ENCODE measurements at places on chromosomes 2 and 18. TPM values are rescaled to one million over a fixed set of nuclear protein-coding genes. Genes with fewer than 3 reads are reported as not detected.

Gene MRPS5
- 55.2 TPM for total RNA-seq

Gene DHRS9
- total RNA-seq = 0.50 TPM

Gene CYP26B1
- total RNA-seq = 139 TPM

Gene FOXD4L1
- not detected for total RNA-seq

Gene PLGLB2
- total RNA-seq = 2.5 TPM

Gene NAT8
- total RNA-seq = 1.6 TPM

Gene ZEB2
- 49.1 TPM for total RNA-seq

Gene HOXD10
- total RNA-seq = 0.92 TPM

Gene POMC
- total RNA-seq = not detected

Gene SLC9A4
- 0.13 TPM for total RNA-seq

Gene LOXHD1
- total RNA-seq = 0.25 TPM

Gene SCN7A
- not detected for total RNA-seq

- ATAC-seq = peak; percentile 40
Observed at GRCh38 chr2:35963357-35963756, 392.2 kb upstream of the CRIM1 start.

- peak; percentile 81 for ATAC-seq
Observed at GRCh38 chr2:119174216-119174992, 15.9 kb upstream of the C1QL2 start.

DNA sequence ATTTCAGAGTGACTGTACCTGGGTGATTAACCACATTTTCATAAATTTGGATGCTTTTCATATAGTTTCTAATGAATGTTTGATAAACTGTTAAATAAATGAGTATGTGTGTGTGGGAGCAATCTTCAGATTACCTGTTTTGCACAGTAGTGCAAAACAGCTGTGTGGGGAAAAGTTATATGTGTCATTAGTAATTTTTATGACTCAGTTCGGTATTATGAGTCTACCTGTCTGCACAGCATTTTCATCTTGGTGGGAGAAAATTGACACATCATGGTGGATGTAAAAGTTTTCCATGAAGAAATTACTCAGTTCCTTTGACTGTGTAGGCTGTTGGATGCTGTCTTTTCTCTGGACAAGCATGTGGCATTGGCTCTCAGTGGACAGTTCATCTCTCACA lies 43.8 kb downstream of the LTBP1 start:
- no peak for ATAC-seq

DNA sequence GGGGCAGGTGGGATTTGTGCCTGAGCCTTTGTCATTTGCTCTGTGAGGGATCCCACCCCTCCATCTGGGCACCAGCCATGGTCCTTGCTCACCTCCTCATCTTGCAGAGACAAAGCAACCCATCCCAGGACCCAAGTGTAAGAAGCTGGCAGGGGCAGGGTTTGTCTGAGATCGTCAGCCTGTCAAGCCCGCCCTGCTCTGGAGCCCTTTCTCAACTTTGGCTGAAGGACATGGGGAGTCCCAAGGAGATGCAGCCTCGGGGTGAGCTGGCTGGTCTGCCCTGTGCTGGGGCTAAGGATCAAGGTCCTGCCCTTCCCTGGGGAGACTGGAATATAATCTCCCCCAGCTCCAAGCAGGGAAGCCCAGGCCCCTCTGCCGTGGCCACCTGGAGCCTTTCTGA lies 86.0 kb downstream of the CAPN13 start:
- ATAC-seq = no peak

GRCh38 chr18:31880186-31880898 lies 62.6 kb downstream of the TRAPPC8 start:
- no peak for ATAC-seq

DNA sequence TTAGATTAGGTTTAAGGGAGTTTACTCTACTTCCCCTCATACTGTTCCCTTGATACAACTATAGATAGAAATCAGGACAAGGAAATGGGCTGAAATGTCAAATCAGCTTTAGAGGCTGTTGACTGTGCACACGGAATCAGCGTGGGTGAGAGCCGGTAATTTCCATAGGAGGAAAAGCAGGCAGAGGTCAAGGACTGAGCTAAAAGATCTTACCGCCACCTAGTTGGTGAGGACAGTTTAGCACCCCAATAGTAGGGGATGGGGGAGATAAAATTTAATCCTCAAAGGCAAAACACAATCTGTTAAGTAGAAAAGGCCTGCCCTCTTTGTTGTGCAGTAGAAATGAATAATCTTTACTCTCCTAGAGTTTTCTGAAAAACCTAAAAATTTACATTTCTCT lies 1154.5 kb upstream of the CHAC2 start:
- no peak for ATAC-seq

DNA sequence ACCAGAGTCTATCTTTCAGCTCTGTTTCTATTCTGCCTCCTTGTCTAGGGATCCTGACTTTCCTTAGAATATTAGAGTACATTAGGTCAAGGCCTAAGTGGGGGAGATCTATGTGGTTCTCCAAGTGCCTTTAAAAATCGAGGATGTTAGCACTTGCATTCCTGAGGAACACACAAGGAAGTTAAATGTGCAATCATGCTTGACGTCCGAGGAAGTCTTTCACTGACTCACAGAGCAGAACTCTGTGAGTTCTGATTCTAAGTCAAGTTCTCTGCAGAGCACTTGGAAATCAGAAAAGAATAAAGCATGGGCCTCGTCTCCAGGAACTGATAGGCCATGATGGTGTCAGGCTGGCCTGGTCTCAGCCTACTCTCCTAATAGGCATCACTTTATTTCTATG lies 17.2 kb downstream of the FHOD3 start:
- no peak for ATAC-seq

DNA sequence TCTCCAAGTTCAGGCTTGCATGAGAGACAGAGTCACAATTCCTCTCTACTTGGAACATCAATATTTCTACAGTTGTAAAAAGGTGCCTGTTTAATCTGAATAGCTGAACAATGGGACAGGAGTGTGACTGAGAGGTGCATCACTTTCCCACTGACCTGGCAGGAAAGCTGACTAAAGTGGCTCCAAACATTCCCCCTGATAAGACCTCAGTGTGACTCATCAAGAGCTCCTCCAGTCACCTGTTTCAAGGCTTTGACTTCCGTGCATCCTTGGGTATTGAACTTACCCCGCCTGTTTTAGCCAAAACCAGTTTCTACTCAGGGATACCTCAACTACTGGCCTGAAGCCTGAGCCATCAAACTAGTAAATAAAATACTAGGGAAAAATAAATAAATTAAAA lies 453.9 kb upstream of the DDX18 start:
- no peak for ATAC-seq

DNA sequence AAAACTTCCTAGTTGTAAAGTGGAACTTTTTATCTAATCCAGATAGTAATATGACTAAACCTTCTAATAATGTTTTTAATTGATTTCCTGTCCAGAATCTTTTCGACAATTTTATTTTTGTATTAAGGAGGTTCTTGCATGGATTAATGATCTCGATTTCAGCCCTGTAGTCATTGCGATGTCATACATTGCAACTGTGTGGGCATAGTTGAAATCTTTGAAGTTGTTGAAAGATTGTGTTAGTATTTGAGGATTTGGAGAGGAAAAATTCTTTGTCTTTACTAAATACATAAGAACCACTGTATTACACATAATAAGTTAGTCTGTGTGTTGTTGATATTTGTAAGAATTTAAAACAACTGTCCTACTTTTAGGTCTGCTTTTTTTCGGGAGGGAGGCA lies 31.1 kb downstream of the ACSL3 start:
- ATAC-seq = no peak

DNA sequence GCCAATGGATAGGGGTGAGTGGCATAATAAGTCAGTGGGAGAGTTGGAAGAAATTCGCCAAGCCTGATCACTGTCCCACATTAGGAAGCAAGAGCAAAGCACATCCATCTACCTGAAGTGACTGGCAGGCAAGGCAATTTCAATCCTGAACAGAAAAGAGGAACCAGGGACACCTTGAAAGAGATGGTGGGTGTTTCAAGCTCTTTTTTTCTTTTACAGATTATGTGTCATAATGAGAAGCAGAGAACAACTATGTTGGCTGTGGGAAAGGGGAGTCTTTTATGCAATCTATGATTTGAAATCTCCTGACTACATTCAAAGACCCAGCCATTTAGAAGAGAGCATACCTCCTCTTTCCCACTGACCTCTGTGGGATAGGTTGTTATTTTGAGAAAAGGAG lies 63.5 kb downstream of the TGIF1 start:
- no peak for ATAC-seq

- ATAC-seq = no peak
Observed at GRCh38 chr2:220227266-220227920, 600.0 kb downstream of the SLC4A3 start.

DNA sequence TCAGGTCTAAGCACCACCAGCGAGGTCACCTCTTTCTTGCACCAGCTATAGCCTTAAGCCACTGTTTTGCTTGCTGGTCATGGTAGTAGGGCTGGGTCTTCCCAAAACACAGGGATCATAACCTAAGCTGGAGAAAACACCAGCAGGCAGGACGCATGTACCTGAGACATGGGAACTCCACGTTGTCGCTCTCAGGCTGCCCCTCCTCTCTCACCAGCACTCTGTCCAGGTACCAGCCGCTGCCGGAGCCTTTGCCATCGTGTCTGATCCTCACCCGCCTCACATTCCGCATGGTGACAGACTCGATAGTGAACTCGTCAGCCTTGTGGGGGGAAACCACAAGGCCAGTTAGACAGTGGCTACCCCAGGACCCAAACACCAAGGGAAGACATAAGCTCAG lies 79.5 kb downstream of the LOXHD1 start:
- no peak for ATAC-seq

DNA sequence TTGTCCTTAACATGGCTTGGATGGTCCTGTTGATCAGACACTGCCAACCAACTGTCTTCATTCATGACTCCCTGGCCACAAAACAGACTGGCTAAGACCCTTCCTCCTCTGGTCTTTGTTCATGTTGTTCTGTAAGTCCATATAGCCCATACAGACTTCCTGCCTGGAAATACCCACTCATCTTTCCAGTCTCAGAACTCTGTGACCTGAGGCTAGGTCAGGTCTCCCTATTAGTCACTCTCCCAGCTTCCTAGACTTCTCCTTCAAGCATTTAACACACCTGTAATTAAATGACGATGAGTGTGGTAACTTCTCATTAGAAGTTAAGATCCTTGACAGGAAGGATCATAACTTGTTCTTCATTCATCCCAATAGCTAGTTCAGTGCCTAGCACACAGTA lies 56.3 kb downstream of the CCDC93 start:
- no peak for ATAC-seq

GRCh38 chr2:981759-982158 lies 31.1 kb downstream of the SNTG2 start:
- ATAC-seq = no peak

DNA sequence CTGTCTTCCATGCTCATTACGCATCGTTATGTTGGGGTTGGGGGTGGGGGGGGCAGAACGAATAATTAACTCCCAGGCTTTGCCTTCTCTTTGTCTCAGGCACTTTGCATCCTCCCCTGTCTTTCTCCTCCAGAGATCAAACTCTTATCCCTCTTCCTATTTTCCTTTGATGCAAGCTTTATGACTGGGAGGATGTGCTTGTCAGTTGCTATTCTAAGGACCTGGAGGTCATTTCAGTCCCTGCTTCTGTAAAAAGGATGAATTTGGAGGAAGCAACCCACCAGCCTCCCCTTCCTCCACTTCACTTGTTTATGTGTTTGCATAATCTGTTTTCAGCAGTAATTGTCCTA lies 87.5 kb downstream of the ZCCHC2 start:
- no peak for ATAC-seq

GRCh38 chr18:72555101-72555500 lies 11.0 kb upstream of the CBLN2 start:
- ATAC-seq = no peak

DNA sequence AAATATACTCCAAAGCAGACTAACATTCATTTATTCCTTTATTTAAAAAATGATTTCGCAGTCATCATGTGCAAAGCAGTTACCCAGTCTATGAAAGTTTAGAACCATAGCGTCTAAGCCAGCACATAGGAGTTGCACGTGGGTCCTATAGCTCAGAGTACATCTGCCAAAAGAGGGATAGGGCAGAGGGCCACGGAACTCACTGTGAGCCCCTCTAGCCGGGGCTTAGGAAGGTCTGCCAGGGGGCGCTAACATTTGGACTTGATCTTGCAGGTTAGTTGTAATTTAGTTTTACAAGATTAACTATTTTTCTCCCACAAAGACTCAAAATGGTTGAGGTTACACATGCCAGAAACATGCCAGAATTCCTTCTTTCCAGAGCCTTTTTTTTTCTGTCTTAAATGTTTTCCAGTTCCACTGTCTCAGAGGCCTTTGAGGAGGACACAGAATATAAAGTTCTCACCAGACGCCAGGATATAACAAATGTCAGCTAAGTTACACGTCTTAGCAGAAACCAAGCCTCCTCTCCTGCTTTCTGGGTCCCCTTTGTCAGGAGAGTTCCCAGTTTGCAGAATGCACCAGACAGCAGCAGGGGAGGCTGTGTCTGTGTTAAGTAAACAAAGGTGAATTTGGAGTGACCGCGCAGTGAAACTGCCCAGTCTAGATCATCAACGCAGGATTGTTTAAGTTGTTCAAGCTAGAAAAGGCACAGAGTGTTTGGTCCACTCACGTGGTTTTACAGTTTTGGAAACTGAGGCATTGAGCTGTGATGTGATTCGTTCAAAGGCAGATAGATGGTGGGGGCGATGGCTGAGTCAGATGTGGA lies 292.0 kb downstream of the PRKCE start:
- ATAC-seq = no peak

GRCh38 chr2:20483194-20483895 lies 36.5 kb downstream of the RHOB start:
- ATAC-seq = peak; percentile 66

GRCh38 chr2:42942214-42942989 lies 150.0 kb upstream of the HAAO start:
- no peak for ATAC-seq

DNA sequence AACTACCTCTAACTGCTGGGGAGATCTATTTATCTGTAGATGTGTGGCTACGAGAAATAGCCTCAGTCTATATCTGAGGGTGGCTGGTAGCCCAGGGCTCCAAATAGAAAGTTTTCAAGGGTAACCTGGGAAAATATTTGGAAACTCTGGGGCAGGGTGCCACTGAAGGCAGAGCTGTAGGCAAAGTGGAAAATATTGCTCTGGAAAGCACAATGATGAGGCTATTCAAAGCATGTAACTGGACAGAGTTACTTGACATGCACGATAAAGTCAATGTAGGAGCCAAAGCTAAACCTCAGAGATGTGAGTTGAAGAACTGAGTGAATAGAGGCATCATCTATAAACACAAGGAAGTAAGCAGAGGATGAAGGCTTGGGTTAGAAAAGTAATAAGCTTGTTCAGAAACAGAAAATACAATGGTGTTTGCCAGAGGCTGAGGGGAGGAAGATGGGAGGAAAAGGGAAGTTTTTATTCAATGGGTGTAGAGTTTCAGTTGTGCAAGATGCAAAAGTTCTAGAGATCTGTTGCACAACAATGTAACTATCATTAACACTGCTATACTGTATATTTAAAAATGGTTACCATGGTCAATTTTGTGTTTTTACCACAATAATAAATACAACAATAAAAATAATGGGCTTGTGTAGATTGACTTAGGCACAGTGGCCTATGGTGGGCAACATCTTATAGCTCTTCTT lies 171.6 kb downstream of the MBD2 start:
- ATAC-seq = no peak
